ENCODE measurements at places on chromosomes 12 and 14.

- no peak for DNase-seq
Observed at GRCh38 chr14:29853272-29853671, 74.4 kb downstream of the PRKD1 start.

GRCh38 chr12:104691721-104692556, 235.2 kb downstream of the CHST11 start:
- no peak for DNase-seq

- DNase-seq, result no peak
Observed at GRCh38 chr14:76502638-76503037, 126.7 kb downstream of the ESRRB start.

DNA sequence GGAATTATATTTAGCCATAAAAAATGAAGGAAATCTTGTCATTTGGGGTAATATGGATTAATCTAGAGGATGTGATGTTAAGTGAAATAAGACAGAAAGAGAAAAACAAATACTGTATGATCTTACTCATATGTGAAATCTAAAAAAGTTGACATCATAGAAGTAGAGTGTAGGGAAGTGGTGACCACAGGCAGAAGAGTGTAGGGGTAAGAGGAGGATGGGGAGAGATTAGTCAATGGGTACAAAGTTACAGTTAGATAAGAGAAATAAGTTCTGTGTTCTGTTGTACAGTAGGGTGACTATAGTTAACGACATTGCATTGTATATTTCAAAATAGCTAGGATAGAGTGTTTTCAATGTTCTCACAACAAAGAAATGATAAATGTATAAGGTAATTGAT, 87.0 kb downstream of the TSHR start:
- DNase-seq, result no peak

GRCh38 chr12:21296751-21297406, 37.8 kb downstream of the SLCO1A2 start:
- no peak for DNase-seq

DNA sequence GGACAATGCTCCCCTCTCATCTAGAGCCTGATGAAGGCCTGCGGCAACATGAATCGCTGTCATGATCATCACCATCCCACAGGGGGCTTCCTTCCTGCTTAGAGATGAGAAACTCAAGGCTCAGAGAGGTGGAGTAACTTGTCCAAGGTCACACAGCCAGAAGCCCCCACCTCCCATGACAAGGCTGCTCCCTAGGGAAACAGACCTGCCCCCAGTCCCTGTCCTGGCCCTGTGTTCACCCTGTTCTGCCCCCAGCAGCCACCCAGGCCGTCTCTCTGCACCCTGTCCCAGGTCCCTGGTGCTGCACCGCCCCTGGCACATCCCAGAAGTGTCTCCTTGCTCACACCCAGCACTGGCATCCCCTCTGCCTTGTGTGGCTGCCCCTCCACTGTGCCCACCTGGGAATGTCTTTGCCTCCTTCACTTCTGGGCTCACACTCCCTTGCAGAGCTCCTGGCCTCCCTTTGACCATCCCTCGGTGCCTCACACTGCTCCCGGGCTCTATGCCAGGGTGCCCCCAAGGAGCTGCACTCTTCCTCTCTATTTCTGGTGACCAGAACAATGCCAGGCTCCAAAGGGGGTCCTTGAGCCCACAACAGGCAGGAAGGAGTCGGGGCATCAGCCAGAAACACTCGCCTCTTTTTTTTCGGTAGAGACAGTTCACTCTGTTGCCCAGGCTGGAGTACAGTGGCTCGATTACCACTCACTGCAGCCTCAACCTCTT, 70.5 kb downstream of the BCL11B start:
- DNase-seq, result no peak

GRCh38 chr14:43900173-43900655, 606.9 kb downstream of the FSCB start:
- DNase-seq, result no peak

DNA sequence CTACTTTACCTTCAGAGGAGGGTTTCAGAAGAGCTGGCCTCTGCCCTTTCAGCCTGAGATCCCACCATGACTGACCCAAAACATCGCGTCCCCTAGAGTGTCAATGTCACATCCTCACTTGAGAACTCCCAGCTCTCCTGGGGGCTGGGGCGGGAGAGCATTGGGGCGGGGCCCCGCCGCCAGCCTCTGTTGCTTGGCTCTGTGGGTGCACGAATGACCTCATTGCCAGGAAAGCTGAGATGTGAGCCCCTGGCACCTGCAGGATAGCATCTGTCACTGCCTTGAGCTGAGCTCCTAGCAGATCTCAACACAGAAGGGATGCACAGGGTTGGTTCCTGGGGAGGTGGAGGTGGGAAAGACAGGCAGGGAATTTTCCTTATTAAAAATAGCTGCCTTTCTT, 20.6 kb upstream of the MYL2 start:
- no peak for DNase-seq

DNA sequence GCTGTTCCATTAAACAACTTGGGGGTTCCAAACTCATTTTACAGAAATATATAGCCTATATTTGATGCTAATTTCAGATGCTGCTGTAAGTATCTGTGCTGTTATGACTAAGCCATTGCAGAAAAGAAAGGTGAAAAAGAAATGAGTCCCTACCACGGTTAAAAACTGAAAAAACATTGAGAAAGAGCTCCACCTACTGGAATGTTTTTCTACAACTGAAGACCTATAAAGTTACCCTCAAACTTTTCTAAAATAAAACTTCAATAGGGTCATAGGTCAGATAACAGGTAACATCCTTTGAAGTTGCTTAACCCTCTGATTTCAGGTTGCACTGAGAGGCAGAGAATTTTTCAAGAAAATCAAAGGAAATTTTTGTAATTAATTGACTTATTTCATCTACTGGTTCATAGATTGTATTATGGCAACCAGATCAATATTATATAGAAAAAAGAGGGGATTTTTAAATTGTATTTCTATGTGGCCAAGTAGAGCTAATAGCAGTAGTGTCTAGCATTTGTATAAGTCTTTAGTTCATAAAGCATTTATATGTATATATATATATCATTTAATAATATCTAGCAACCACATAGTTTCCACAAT, 279.9 kb downstream of the RPS29 start:
- no peak for DNase-seq

DNA sequence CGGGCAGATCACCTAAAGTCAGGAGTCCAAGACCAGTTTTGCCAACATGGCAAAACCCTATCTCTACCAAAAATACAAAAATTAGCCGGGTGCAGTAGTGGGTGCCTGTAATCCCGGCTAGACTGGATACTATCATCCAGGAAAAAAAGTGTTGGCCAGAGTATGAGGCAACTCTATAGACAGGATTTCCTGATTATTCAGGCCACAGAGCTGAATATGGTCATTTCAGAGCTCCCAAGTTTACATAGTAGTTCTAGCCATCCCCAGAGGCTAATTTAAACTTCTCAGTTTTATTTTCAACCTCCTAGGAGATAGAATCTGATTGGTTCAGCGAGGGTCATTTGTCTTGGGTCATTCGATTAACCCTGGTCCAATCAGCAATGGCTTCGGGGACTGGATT, 7.3 kb downstream of the RPGRIP1 start:
- no peak for DNase-seq

- DNase-seq, result no peak
Observed at GRCh38 chr14:91062600-91062999, 2.2 kb upstream of the RPS6KA5 start.

DNA sequence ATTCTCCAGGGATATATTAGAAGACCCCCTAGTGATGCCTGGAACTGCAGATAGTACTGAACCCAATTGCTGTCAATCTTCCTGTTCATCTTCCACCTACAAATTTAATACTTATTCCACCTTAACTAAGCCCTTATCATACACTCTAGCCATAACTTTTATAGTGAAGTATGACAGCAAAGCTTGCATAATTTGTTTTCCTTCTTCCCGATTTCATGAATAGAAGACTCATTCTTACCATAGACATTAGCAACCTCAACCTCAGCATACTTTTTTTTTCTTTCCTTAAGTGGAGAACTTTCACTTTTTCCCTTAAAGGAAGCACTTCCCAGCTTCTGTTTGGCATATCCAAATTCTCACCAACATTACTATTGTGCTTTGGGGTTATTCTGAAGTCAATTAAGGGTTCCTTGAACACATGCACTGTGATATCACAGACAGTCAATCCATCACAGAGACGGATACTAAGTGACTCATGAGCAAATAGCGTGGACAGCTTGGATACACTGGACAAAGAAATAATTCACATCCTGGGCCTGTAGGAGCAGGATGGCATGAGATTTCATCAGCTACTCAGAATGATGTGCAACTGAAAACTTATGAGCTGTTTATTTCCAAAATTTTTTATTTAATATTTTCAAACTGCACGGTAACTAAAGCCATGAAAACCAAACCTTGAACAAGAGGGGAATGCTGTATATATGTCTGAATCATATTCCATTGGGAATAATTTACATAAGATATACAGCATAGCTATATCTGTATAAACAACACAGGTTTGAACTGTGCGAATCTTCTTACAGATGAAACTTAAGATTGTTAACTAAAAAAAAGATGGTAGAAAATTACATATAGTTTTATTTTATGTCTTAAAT, 63.9 kb downstream of the SYT1 start:
- DNase-seq, result no peak

DNA sequence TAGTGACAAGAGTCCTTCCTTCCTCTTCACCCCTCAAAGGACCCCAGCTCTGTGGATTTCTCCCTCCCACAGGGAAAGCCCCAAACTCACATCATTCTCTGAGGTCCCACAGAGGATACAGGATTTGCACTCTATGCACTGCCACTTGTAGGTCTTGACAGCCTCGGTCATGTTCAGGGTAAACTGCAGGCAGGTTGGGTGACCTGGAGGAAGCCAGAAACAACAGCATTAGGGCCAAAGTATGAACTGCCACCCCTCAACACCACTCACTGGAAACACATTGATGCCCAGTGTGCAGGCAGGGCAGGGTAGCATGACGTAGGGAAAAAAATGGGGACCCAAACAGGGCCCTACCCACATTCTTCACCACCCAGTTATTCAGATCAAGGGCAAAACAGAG, 264.4 kb downstream of the DPF3 start:
- no peak for DNase-seq

DNA sequence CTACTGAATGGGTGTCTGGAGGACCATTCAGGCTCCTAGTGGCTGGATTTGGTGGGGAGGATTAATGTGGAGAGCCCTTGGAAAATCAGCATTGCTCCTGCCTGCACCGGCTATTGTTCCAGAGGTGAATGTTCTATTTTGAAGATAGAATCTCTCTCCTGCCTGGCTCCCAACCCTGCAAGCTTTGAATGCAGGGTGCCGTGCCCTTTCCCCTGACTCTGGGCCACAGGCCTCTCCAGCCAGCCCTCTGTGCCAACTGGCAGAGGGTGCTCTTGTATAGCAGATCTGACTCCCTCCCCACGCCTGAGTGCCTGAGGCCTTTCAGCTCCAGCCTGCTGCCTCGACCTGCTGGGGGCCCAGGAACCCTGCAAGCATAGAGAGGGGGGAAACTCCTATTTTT, 106.8 kb downstream of the TMEM260 start:
- no peak for DNase-seq

DNA sequence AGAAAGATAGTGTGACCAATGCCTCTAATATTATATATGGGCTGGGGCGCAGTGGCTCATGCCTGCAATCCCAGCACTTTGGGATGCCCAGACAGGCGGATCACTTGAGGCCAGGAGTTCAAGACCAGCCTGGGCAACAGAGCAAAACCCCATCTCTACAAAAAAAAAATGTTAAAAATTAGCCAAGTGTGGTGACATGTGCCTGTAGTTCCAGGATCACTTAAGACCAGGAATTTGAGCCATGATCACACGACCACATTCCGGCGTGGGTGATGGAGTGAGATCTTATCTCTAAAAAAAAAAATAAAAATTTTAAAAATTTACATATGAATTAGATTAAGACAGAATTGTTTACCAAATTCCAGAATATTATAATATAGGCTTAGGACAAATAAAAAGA, 12.0 kb downstream of the TM7SF3 start:
- no peak for DNase-seq

- no peak for DNase-seq
Observed at GRCh38 chr14:93832665-93833064, 44.4 kb upstream of the PRIMA1 start.

DNA sequence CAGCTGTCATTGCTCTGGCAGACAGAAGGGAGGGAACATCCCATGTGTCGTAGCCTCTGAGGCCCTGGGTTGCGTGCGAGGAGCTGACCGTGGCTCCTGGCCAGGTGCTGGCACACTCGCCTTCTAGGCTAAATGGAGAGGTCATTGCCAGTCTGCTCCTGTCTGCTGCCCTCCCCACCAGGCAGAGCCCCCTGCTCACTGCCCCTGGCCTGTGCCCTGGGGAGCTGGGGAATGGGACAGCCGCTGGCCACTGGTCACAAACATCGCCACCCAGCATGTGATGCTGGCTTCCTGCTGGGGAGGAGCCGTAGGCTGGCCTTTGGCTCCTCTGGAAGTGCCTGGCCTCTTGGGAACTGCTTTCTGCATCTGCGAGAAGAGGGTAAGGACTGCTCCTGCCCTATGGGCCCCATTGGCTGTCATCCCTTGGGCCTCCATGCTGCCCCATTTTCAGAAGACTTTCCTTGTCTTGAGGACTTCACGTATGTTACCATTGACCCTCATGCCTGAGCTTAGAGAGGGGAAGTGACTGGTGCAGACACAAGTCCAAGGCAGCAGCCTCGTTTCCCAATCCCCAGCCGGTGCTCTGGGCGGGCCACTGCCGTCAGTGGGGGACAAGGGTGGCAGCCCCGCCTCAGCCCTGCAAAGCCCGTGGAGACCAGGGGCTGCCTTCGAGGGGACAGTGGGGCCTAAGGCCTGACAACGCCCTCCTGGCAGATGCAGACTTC, 2.0 kb upstream of the TNFAIP2 start:
- DNase-seq, result no peak

GRCh38 chr14:72701605-72702004, 192.3 kb downstream of the DPF3 start:
- DNase-seq, result no peak

DNA sequence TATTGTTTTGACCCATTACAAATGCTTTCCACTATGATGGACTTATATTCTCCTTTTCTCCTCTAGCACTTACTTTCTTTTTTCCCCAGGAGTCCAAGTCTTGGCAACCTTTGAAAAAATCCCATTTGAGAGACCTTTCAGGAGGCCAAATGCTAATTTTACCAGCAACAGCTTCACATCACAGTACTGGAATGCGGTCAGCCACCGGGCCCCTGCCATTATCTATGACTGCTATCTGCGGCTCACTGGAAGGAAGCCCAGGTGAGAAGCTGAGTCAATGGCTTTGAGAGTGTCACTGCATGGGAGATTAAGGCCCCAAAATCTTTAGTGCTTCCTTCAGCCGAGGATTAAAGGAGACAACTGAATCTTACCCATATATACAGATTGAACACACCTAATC, 64.2 kb downstream of the ERGIC2 start:
- no peak for DNase-seq

GRCh38 chr12:45464699-45465098, 248.8 kb downstream of the ANO6 start:
- no peak for DNase-seq

DNA sequence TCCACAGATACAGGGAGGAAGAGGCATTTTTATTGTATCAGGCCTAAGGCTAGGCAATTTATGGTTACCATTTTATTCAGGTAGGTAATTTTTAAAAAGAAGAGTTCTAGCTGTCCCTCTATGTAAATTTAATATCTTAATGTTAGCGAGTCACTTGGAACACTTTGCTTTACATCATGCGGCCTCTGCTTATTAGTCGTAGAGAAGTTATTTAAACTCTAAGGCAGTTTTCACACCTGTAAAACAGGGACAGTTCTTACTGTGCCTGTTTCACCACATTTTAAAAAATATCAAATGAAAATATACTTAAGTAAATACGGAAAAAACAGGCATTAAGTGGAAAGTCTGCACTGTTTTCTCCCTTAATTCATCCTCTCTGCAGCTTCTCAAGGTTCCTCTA, 71.4 kb upstream of the POC1B start:
- no peak for DNase-seq

GRCh38 chr12:103969391-103969790, 3.7 kb downstream of the TDG start:
- DNase-seq, result no peak

Data from T-helper 2 cell (primary cell).